DMS53 (cell line): ENCODE measurements at places on chromosomes 3 and 15.

DNA sequence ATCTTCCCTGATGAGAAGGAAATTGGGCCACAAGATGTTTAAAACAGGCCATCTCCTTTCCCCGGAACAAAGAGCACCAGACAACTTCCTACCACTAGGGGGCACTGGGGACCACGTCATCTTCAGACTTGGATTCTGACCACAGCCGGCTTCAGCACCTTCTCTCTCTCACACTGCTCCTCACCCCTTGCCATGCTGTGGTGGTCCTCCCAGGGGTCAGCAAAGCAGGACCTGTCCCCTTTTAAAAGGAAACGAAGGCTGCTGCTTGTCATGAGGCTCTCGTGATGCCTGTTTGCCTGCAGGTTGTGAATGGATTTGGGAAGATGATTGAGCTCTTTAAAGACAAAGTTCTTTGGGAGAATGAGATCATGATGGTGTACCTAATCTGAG, 16.2 kb downstream of the RFT1 start:
- peak; percentile 65 for DNase-seq

- no peak for DNase-seq
These were observed 53.8 kb upstream of the COL6A6 start for GRCh38 chr3:130463221-130463620.

- DNase-seq, result peak; percentile 34
These were observed 940 bp downstream of the BOC start for GRCh38 chr3:113212150-113212843.

DNA sequence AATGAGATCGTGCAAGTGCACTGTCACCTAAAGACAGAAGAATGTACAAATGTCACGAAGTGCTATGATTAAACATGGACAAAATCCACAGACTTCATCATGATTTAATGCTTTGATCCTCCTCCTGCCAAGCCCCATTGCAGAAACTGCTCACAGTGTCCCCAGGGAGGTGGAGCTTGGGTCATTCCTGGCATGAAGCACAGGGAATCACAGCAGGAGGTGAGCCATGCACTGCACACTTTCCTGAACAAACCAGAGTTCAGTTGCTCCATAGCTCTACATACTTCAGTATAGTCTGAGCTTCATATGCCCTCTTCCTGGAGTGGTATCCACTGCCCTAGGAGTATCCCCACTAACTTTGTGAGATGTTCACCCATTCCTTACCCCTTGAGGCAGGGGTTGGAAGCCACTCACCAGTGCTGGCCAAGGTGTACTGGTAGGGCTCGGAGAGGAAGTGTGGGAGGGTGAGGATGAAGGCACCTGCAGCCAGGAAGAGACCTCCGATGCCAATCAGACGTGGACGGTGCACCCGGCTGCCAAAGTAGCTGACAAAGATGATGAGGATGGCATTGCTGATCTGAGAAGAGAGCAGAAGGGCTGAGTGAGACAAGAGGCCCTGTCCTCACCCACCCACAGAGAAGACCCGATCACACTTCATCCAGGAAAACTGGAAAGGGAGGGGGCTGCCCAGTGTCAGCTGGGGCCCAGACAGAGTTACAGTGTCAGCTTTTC, 56.3 kb downstream of the SLCO2A1 start:
- DNase-seq, result no peak

DNA sequence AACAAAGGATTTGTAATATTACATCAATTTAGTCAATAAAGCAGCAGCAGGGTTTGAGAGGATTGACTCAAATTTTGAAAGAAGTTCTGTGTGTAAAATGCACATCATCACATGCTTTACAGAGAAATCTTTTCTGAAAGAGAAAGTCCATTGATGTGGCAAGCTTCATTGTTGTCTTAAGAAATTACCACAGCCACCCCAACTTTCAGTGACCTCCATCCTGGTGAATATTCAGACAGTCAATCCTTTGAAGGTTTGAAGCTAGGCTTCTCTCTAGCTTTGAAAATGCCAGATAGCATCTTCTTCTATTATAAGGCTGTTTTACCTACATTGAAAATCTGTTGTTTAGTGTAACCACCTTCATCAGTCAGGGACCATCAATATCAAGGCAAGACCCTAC, 51.8 kb upstream of the SETMAR start:
- no peak for DNase-seq
